ENCODE measurements at places on chromosomes 4 and X. TPM values are rescaled to one million over a fixed set of nuclear protein-coding genes. Genes with fewer than 3 reads are reported as not detected.
A peak's percentile ranks its signal among the peaks of the same experiment; 100 is the strongest.

Gene NOX1
- not detected for total RNA-seq

Gene VCX3B
- not detected for total RNA-seq

Gene PRDM8
- 0.69 TPM for total RNA-seq

Gene PRRG1
- total RNA-seq, result 19.2 TPM

Gene ARSJ
- 0.30 TPM for total RNA-seq

Gene NHS
- total RNA-seq, result 1.3 TPM

Gene SLC25A6
- total RNA-seq, result 80.1 TPM

Gene SPANXN3
- not detected for total RNA-seq

- no peak for DNase-seq
These were observed 14.7 kb downstream of the BCORL1 start for GRCh38 chrX:129997086-129997485.

DNA sequence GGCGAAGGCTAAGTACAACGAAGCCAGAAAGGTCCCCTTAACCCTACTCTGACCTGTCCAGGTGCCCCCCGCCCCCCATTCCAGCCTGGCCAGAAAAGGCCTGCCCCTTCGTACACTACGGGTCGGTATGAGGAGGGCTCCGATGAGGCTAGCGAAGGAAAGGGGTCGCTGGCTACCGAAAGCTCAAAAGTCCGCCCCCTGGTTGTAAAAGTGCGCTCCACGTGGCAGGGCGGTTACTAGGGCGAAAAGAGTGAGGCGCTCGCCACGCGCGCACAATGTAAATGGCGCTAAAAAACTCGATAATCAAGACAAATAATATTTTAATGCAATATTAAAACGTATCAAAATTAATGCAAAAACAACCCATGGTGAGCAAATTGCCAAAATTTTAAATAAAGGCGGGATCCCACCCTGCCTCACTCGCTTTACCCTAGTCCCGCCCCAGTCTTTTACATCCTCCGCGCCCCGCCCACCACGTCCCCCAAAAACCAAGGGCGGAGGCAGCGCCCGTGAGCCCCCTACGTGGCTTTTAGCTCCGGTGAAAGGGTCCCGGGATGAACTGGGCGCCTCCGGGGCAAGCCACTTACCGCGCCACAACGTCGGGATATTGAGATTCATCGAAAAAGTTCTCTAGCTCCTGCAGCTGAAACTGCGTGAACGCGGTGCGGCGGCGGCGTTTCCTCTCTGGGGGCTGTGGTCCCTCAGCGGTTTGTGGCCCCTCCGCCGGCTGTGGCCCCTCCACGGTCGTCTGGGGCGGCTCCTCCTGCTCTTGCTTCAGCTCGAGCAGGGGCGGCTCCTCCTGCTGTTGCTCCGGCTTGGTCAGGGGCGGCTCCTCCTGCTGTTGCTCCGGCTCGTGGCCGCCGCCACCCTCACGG is 929 bp downstream of the ESX1 start:
- DNase-seq, result no peak

GRCh38 chr4:106652095-106652494 is 283.5 kb upstream of the GIMD1 start:
- DNase-seq, result no peak

- DNase-seq, result peak; percentile 67
These were observed at the start of gene ING2 for GRCh38 chr4:183504930-183505610. Gene ING2, plus strand, starts transcription at chr4:183505058. Its CDS starts 138 bp downstream, at chr4:183505196.

DNA sequence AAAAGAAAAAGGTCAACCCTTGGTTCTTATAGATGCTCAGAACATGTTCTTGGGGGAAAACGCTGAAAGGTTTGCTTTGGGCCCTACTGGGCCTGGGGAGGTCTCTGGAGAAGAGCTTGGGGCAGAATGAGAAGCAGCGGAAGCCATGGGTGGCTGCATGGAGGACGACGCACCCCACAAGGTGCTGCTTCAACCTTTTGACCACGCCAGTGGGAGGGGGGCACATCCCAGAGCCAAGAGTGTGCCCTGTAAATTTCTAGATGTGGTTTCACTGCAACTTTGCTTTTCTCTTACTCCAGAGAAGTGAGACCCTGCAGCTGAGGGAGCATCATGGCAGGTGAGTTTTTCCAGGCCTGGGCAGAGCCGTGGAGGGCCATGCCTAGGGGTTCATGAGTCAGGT is 3.2 kb downstream of the PRRG3 start:
- DNase-seq, result no peak

DNA sequence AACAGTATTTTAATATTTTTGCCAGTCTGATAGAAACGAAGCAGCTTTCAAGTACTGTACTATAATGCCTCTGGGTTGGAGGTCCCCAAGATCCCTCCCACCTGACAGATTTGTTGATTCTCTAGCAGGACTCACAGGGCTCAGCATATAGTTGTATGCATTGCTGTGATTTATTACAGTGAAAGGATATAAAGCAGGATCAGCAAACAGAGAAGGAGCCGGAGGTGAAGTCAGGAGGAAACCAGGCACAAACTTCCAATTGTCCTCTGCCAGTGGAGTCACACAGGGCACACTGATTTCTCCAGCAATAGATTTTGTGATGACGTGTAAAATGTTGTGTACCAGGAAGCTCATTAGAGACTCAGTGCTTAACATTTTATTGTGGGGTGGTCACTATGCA is 19.0 kb downstream of the USP53 start:
- no peak for DNase-seq

- DNase-seq, result no peak
These were observed 246.5 kb downstream of the PPP1R2C start for GRCh38 chrX:42531441-42531840.

GRCh38 chrX:77450996-77451395 is 3.8 kb downstream of the FGF16 start:
- DNase-seq, result no peak

DNA sequence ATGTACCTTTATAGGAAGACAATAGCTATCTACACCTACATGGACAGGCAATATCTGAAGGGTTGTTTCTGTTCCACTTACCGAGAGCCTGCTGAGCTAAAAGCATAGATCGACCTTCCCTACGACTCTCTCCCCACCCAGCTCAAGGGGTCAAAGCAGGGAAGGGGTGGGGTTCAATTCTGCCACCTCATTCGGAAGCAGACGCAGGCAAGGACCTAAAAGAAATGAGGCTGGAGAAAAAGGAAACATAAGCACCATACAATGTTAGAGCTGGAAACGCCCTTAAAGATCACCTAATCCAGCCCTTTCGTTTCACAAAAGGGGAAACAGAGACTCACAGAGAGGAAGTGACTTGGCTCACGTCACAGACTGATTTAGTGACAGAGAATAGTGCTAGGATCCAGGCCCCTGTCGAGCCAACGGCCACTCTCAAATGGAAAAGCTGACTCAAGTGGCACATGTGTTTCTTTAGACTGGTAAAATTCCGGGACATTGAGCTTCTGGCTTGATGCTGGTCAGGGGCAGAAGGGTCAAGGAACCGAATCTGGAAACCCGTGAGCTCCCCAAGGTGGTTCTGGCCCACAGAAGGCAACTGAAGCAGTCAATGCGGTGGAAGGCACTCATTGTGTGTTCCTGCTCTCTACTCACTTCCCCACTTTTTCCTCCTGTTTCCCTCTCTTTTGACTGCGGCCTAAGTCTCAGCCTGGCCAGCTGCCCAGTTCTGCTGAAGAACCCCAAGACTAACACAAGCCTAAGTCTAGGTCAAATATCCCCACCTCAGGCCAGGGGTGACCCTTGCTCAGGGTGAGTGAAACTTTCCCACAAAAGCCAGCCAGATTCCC is 7.5 kb downstream of the SEPTIN6 start:
- DNase-seq, result no peak

DNA sequence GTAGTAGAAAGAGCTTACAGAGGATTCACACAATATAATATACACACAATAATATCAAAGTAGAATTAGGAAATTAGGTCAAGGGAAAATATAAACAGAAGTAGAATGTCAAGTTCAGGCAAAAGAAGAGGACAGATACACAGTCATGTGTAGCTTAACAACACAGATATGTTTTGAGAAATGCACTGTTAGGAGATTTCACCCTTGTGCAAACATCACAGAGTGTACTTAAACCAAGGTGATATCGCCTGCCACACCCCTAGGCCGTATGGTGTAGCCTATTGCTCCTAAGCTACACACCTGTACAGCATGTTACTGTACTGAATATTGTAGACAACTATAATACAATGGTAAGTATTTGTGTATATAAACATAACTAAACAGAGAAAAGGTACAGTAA is 110.0 kb upstream of the EDNRA start:
- no peak for DNase-seq

DNA sequence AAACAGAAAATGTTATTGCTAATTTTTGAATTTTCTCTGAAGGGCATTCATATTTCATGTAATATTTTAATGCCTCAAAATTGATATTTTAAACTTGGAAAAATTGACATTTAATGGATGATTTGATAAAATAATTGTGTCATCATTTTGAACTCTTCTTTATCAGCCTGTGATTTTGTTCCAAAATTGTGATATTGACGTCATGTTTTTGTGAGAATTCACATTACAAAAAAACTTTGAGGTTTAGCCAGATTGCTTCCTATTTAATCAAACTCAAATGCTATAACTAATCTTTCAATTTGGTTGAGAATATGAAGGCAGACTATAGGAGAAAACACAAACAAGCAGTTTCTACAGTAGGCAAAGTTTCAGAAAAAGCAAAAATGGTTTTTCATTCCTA is 137.4 kb downstream of the GRIA2 start:
- DNase-seq, result no peak

- no peak for DNase-seq
These were observed 32.9 kb downstream of the HOPX start for GRCh38 chr4:56648021-56648823.

DNA sequence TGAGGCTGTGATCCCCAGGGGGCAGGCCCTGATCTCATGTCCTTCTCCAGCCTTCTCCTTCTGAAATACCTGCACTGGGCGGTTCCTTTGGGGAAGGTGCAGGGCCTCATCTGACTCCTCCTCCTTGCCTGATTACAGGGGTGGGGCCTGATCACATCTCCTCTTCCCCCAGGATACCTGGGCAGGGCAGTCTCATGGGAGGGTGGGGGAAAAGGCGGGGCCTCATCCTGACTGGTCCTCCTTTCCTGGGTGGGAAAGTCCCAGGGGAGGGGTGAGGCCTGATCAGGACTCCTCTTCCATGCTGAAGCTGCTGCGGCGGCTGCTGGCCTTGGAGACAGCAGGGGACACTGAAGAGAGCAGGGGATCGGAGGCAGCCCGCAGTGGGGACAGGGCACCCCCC is 13.3 kb downstream of the TFE3 start:
- peak; percentile 49 for DNase-seq

DNA sequence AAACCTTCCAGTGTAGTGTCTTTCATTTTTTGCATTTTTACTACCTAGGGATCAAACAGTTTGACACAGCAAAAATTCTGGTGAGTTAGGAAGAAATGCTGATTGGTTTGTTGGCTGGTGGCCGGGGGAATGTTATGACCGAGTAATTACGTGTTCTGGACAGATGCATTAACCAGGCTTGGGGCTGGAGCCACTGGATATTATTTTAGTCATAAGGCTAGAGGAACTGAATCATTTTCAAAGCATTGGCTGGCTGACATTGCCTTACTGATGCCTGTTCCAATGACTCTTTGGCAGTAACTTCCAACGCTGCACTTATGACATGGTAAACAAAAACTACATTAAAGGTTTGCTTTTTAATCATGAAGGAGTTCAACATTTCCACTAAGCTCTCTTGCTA is 84.6 kb downstream of the FBXO8 start:
- DNase-seq, result no peak

DNA sequence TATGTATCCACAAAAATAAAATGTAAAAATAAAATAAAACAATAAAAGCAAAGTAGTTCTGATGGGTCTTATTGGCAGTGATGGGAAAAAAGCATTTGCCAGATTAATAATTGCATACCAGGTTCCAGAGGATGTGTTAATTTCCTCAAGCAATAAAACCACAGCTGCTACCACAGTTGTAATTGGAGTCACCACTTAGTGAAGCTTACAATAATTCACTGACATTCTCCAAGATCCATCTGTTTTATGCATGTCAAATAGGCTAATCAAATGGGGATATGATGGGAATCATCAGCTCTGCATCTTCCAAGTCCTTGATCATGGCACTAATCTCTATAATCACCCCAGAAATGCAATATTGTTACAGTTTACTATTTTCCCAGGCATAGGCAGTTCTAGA is 123.5 kb upstream of the EMCN start:
- no peak for DNase-seq

DNA sequence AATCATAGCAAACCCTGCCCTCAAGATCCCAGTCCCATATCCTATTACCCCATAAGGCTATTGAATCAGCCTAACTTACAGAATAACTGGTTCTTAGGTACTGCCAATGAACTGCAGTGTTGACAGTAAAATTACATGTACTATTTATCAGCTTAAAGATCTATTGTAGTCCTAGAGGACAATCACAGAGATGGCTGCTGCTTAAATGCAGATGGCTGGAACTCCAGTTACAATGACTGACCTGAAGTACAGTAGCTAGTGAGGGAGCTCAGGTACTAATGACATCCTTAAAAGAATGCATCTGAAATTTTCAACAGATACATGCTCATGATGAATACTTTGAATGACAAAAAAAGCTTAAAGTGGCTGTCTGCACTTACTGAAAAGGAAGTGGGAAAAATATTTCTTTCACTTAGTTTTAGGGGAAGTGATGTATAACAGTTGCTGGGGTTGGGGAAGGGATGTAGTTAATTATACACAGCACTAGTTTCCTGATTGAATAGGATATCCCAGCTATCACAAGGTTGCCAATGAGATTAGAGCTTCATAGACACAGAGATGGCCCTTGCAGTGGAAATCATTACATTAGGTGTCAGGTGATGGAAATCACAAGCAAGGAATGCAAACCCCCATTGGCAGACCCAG is 42.0 kb downstream of the USP26 start:
- DNase-seq, result no peak

GRCh38 chrX:39753293-39753996 is 344.3 kb downstream of the BCOR start:
- no peak for DNase-seq

DNA sequence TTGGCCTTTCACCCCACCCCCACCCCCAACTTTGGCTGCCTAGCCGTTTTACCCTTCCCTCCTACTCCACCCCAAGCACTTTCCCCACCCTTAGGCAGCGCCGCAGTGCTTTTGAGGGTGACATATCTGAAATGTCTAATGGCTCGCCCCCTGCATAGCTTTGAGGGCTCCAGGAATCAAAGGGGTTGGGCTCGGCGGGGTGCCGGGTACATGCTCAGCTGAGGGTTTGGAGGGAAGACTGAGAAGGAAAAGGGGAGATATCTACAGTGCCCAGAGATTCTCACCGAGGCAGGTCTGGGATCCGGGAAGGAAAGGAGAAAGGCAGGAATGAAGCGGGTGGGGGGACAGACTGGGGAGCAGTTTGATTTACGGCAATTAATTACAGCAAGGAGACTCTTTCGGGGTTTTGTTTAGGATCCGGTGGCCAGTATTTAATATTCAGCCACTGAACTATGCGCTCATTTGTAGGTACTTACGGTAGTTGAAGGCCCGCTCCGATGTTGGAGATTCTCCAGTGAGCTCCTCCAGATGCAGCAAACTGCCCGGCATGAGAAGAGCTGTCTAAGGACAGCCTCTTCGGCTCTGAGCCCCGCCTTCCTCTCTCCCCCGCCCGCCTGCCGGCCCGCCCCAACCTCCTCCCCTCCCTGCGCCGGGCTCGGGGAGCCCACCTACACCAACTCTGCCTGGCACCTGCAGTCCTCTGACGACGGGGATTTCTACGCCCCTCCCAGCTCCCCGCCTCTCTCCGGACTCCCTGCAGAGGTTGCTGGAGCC is at the start of gene IGSF1:
TSS of gene IGSF1 (minus strand) at position 569 of the 774 bp plus-strand sequence. CDS start 2,632 bp downstream, outside the sequence.
- DNase-seq, result no peak

- DNase-seq, result no peak
These were observed 62.3 kb downstream of the GPC3 start for GRCh38 chrX:133923113-133923512.

- DNase-seq, result no peak
These were observed 44.9 kb downstream of the SPANXN1 start for GRCh38 chrX:145292218-145292617.

Measured in psoas muscle (tissue), 8 donors.